Foreskin keratinocyte (primary cell): ENCODE measurements at places on chromosomes 1 and 21. TPM values are rescaled to one million over a fixed set of nuclear protein-coding genes. Genes with fewer than 3 reads are reported as not detected.

AGBL4 gene
- not detected in 2 replicates for total RNA-seq

PEAR1 gene
- 6.6 and 7.3 TPM in 2 replicates for total RNA-seq

GRCh38 chr1:62269851-62270495, 49.3 kb downstream of the KANK4 start:
- no peak for DNase-seq

DNA sequence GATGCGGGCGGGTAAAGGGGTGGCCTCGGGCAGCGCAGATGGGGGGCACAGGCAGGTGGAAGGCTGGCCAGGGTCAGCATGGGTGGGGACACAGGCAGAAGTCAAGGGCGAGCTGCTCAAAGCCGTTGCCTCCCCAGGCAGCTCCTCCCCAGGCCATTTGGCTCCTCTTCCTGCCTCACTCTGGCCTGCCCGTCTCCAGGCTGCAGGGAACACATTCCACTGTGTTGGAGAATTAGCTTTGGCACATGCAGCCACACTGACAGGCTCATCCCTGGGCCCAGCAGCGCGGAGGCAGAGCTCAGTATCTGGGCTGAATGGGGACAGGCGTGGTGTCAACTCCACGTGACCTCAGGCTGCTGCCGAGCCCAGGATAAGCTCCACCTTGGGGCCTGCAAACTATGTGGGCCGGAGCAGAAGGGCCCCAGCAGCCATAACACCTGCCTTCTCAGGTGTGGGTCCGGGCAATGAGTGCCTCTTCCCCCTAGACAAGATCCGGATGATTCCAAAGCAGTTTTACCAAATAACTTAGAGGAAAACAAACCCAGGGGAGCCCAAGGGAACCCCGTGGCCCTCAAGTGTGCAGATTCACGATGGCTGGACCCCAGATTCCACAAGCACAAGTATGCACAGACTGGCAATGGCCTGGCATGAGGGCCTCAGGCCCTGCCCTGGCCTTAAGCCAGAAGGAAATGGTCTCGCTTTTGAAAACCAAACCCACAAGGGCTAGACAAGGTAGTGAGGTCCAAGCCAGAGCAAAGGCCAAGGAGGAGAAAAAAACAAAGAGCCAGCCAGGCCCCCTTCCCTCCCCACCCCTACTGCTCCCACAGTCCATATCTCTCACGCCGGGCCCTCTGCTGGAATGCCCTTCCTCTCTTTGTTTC, 40.2 kb downstream of the HSPG2 start:
- no peak for DNase-seq

DNA sequence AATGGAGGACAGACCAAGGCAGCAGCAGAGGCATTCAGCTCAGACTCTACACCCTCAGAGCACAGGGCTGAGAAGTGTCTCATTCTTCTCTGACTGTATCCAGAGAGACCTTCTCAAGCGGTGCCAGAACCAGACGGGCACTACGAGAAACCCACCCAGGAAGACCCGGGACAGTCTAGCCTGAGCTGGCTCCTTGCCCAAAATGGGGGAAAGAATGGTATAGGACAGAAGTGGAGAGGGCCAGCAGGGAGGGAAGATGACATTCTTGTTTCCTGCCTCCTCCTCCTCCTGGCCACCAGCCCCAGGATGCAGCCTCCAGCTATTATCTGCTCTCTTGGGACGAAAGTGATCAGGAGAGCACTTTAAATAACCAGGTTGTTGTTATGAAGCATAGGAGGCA, 22.6 kb upstream of the PRELP start:
- no peak for DNase-seq

GRCh38 chr1:200435200-200435780, 25.5 kb upstream of the ZNF281 start:
- DNase-seq, result no peak

DNA sequence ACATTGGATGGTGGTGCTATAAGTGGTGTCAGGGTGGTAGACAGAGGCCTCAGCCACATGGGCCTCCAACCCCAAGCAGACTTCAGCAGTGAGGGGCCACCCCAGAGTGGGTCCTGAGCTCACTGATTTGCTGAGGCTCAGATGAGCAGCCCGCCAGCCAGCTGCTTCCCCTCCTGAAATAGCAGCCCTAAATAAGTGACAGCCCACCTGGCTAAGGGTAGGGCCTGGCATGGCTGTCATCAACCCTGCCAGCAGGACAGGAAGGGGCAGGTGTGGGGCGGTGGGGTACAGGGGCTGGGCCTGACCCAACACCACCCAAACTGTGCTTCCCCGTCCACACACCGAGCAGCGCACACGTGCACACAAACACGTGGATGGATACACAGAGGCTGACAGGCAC, 79.3 kb downstream of the GRIK3 start:
- DNase-seq, result no peak
